Central memory CD4-positive, alpha-beta T cell (primary cell): ENCODE measurements at places on chromosomes 6 and 20.
A peak's percentile ranks its signal among the peaks of the same experiment; 100 is the strongest.

- peak; percentile 62 for DNase-seq
Observed at GRCh38 chr20:63653041-63653973, at the start of gene STMN3. Gene STMN3, minus strand, starts transcription at chr20:63653424. Its CDS starts 79 bp downstream, at chr20:63653345.

DNA sequence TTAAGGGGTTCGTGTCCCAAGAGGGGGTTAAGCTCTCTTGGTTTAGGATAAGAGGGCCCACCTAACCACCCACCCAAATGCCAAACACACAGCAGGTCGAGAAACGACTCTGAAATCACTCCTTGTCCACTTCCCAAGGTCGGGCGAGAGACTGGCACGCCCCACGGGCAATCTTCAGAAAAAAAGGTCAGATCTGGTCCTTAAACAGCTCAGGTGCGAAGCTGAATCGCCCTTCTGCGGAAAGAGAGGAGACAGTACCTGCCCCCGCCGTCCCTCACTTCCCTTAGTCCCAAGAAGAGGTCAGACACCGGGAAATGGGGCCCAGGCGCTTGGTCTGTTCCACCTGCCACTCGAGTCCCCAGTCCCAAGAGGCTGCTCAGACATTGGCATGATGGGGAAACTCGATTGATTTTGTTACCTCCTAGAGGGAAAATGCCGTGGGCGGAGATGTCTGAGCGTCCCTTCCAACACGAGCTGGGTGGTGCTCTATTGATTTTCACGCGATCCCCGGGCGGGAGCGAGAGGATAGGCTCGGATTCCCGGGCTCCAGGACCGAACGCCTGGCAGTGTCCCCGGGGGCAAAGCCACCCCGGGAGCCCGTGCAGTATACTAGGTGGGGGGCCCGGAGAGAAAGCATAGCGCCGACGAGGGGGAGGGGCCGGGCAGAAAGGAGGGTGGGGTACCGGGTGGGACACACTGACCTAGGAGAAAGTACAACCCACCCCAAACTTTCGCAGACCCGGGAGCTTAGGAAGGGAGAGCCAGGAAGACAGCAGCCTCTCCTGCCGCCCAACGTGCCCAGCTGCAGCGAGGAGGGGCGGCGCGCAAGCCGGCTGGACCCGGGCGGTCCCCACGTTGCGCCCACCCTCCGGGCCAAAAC, 1.1 kb upstream of the SAMD5 start:
- no peak for DNase-seq

DNA sequence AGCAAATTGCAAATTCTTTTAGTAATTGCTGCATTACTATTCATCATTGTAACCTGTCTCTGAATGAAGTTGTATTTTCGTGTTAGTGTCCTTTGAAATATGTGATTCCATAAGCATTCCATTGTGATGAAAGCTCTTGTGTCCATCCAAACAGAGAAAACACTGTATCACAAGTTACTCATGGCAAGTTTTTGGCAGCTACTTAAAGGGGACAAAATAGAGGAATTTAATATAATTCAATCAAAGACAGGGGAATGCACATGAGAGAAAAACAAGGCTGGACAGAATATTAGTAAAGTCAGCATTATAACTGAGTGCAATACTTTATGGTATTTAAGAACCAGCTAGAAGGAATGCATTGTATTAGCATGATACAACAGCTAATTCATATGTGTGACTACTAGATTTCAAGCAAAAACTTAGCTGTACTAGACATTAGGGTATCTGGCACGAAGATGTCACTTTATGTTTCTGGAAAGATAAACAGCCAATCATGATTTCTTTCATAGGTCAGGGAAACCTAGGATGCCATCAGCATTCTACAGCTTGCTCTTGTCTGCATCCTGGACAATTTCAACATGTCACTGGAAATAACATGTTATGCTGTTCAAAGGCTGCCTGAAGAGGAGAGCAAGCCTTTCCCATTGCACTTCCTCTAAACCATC, 270.6 kb upstream of the MARCKS start:
- no peak for DNase-seq

DNA sequence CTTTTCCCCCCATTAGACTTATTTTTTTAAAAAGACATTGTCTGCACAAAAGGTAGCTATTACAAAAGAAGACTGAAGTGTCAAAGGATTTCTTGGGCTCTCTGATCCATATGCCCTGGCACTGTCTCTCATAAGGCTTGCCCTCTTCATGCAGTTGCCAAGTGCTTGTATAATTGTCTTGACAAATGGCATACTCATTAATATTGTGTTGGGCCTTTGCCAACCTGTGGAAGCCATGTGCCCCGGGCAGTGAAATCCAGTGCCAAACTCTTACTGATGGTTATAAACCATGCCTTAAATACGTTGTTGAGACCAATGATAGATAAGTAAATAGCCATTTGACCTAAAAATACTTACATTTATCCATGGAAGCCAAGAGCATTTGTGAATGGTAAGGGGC, 98.1 kb downstream of the FARS2 start:
- no peak for DNase-seq

DNA sequence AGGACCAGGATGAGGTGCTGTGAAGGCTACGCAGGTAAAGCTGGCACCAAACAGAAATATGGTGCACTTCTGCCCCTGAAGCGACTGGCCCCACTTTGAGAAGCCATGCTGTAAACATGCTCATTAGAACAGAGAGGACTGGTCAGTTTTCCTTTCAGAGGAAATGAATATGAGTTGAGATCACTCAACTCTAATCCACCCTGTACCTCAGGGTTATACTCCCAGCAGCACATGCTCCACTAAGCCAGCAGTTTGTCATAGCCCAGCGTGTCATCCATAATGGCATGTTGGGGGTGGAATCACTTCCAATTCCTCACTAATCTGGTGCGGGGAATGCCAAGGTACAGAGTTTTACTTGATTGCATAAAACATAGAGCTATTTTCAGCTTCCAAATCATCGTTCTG, 98.1 kb downstream of the HIVEP2 start:
- DNase-seq: no peak

GRCh38 chr20:35620818-35621559, 5.4 kb downstream of the SPAG4 start:
- no peak for DNase-seq

DNA sequence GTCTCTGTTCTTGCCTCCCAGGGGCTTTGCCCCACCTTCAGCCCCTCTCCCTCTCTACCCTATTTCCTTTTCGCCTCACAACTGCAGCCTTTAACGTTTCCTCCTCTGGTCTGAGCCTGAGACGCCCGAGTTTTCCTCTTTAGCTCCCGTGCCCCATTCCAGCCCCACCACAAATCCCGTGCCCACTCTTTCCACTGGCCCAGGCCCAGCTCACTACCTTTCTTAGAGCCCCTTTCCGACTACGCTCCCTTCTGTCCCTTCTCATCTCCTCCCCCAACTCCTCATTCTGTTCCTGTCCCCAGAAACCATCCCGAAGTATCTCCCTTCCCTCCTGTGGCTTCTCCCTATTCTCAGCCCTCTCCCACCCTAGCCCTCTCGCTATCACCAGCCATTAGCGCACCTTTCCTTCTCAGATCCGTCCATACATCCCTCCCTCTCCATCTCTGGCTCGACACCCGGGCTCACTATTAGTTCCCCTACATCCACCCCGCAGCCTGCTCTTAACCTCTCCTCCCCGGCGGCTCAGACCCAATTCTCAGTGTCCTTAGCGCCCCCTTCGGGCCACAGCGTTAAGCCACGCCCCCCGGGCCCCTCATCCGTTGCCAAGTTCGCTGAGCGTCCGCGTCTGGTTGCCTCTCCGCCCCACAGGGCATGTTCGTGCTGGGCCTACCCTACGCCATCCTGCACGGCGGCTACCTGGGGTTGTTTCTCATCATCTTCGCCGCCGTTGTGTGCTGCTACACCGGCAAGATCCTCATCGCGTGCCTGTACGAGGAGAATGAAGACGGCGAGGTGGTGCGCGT, 2.7 kb downstream of the SLC32A1 start:
- DNase-seq: peak; percentile 32

GRCh38 chr6:133595111-133595761, 293.7 kb upstream of the TCF21 start:
- no peak for DNase-seq

- no peak for DNase-seq
Observed at GRCh38 chr6:168638468-168639271, 197.7 kb downstream of the SMOC2 start.
